ENCODE measurements at places on chromosomes 6 and 20.

- DNase-seq, result no peak
These were observed 41.3 kb upstream of the DDR1 start for GRCh38 chr6:30842754-30843610.

DNA sequence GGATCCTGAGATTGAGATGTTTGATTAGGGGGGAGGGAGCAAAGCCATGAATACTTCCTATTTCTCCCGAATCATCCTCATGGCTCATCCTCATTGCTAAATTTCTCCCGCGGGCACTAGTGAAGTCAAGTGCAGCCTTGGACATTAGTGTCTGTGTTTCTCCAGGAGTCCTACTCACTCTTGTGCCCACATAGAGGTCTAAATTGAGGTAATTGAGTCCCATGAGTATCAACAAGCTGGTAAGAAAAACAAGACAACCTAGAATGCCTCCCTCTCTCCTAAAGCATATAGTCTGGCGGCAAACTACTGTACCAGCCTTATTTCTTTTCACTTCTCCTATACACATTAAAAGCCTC, 420 bp downstream of the CENPQ start:
- no peak for DNase-seq

GRCh38 chr20:56032251-56032650, 26.9 kb upstream of the CBLN4 start:
- no peak for DNase-seq

- DNase-seq, result no peak
These were observed 2.1 kb downstream of the TFEB start for GRCh38 chr6:41733360-41733706.

DNA sequence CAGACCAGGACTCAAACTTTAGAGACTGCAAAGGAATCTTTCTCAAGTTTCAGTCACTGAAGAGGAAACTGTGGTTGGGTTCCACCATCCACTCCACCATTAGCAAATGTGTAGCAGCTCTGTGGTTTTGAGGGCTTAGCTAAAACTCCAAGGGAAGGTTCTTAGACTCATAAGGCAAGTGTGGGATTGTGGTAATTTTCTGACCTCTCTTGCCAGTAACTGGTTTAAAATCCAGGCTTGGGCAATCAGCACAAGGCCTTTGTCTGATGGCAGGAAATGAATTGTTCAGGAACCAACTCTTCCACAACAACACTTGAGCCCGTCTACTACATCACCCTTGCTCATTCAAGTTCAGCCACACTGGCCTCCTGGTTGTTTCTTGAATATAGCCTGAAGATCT, 68.6 kb upstream of the FBXL4 start:
- no peak for DNase-seq

DNA sequence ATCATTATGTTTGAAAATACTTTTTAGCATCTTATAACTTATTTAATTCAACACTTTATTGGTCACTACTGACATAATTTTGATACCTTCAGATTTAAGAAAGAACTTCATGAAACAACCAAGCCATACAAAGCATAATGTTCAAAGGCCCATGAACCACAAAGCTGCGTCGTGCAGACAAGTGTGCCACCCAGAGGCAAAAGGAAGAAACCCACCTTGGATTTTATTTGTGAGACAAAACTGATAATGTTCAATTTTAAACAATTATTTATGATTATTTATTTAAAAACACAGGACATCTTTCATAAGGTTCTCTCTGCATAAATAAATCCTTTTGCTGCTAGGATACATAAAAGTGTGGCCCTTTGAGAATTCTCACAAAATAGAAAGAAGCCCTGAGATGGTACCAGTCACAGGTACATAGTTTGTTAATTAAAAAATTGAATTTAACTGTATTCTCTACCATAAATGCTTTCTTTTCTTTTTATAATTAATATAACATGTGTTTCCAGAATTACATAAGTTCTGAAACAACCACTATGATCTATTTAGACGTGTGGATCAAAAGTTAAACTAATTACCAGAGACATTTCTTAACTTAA, 143.7 kb downstream of the RALGAPA2 start:
- no peak for DNase-seq

DNA sequence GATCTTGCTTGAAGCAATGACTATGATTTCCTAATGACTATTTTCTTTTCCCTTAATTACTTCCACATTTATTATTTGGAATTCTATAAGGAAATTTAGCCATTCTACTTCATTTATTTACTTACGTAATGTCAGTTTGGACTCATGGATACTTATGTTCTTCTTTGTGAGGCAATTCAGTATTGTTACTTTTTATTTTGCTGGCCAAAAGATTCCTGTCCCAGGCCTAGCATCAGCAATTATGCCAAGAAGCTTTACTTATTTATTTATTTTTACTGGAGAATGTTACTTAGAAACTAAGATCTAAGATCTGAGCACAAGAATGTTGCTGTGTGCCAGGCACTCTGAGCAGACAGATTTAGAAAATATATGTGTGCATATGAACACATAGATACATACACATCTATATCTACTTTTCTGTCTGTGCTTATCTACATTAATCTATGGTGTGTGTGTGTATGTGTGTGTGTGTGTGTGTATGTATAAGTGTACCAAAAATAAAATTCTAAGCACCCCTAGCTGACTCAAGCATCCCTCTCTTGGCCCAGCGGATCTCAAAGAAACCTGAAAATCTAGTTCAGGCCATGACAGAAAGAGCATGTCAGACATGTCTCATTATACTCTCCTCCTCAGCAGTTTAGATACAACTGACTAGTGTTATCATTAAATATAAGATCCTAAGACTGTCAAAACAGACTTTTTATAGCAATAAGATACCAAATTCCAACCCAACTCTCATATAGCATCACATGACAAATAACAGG, 640.0 kb upstream of the GJE1 start:
- no peak for DNase-seq

- no peak for DNase-seq
These were observed 145.9 kb upstream of the OLIG3 start for GRCh38 chr6:137640086-137640485.

GRCh38 chr20:7736336-7736735, 203.9 kb downstream of the HAO1 start:
- no peak for DNase-seq

- no peak for DNase-seq
These were observed 36.1 kb downstream of the BICRAL start for GRCh38 chr6:42817907-42818306.

- no peak for DNase-seq
These were observed 24.2 kb downstream of the MGME1 start for GRCh38 chr20:17992847-17993513.

GRCh38 chr6:34816635-34817301, 24.9 kb downstream of the BLTP3A start:
- DNase-seq, result no peak

DNA sequence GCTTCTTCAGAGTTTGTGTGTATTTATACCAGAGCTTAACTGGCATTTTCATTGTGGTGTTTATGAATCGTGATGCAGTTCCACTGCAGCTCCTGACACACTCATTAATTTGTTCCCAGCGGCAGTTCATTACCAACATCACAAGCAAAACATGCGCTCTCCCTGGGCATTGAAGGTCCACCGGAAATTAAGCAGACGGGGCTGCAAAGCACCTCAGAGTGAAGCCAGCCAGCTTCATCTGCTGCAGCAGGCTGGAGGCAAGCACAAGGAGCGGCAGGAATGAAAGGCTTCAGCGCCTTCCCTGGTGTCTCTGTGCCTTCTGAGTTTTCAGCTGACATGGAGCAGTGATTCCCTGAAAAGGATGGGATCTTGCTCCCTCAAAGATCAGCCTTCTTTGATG, 246.0 kb upstream of the SPTLC3 start:
- no peak for DNase-seq

GRCh38 chr20:53124075-53124551, 152.0 kb downstream of the TSHZ2 start:
- DNase-seq, result no peak

GRCh38 chr6:145836170-145836569, 21.6 kb upstream of the FBXO30 start:
- DNase-seq, result no peak

GRCh38 chr6:31576897-31577578, 1.7 kb downstream of the TNF start:
- no peak for DNase-seq

GRCh38 chr6:135941275-135942025, 89.9 kb downstream of the PDE7B start:
- no peak for DNase-seq

GRCh38 chr6:144767051-144767450, 481.9 kb downstream of the UTRN start:
- no peak for DNase-seq

GRCh38 chr20:35174458-35175216, 2.8 kb downstream of the PROCR start:
- no peak for DNase-seq

- DNase-seq, result no peak
These were observed 67.4 kb upstream of the HINT3 start for GRCh38 chr6:125888989-125889656.

- DNase-seq, result no peak
These were observed 280.6 kb downstream of the SLC35F1 start for GRCh38 chr6:118187568-118188164.

GRCh38 chr6:28747631-28748157, 176.1 kb downstream of the TRIM27 start:
- no peak for DNase-seq

DNA sequence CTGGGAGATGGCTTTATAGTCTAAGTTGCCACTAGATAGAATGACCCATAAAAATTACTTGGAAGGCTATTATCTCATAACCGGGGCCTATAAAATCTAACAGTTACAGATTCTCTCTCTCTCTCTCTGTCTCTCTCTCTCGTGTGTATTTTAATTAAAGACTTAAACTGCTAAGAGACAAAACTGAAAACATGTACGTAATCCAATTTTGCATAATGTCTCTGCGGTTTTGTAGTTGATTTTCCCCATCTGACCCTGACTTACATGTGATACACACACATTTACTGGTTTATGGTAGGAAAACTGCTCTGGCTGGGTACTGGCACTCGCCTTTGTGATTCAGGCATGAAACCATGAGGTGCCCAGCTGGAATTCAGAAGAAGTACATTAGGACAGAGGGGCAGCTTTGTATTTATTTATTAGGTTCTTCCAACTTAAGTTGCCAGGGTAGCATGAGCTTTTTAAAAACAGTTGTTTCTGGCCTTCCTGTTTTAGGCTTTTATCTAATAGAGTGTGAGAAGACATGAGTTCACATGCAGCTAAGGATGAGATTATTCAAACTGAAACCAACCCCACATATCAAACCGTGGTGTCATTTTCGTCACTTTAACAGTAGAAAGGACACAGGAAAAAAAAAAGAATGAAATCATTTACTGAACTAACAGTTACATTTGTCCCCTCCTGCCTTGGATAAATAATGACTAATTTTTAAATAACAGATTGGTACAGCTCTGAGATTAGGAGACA, 182.5 kb downstream of the GMPR start:
- DNase-seq, result peak; percentile 28

GRCh38 chr6:145420599-145420998, 314.7 kb downstream of the EPM2A start:
- DNase-seq, result no peak

DNA sequence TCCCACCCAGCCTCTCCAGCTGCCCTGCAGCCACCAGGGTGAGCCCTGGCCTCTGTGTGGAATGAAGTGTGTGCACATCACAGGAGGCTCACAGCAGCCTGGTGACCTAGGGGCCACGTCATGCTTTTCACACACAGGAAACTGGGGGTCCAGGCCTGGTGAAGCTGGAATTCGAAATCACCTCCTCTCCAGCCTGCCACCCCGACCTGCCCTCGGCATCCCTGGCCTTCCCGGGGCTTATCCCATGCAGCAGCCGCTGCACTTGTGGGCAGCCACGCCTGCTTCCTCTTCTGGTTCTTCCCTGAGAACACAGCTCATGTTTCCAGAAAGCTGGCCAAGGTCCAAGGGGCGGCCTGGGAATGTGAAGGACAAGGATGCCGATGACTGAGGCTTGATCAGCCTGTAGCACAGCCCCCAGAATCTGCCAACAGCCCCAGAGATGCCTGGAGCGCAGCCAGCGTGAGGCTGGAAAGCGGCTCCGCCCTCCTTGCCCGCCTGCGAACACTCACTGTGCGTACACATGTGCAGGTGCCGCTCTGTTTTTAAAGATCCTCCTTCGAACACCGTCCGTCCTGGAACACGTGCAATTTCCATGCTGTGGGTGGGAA, 4.2 kb upstream of the NTSR1 start:
- DNase-seq, result no peak

GRCh38 chr6:26354162-26354561, 10.8 kb upstream of the BTN3A2 start:
- DNase-seq, result no peak

GRCh38 chr6:35425284-35425683, 26.9 kb upstream of the FANCE start:
- no peak for DNase-seq

DNA sequence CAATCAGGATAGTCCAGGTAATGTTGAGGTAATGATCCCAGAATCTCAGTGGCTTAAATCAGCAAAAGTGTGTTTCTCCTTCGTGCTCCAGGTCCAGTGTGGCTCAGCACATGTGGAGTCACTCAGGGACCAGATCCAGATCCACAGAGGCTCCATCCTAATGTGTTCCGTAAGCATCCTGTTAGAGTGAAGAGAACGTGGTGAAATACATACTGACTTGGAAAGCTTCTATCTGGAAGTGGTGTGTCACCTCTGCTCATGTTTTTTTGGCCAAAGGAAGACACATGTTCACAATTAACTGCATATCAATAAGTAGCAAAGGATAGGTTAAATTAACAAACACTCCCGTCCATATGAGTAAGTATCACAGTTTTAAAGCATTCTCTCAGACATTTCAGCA, 26.8 kb upstream of the PREP start:
- DNase-seq, result no peak

DNA sequence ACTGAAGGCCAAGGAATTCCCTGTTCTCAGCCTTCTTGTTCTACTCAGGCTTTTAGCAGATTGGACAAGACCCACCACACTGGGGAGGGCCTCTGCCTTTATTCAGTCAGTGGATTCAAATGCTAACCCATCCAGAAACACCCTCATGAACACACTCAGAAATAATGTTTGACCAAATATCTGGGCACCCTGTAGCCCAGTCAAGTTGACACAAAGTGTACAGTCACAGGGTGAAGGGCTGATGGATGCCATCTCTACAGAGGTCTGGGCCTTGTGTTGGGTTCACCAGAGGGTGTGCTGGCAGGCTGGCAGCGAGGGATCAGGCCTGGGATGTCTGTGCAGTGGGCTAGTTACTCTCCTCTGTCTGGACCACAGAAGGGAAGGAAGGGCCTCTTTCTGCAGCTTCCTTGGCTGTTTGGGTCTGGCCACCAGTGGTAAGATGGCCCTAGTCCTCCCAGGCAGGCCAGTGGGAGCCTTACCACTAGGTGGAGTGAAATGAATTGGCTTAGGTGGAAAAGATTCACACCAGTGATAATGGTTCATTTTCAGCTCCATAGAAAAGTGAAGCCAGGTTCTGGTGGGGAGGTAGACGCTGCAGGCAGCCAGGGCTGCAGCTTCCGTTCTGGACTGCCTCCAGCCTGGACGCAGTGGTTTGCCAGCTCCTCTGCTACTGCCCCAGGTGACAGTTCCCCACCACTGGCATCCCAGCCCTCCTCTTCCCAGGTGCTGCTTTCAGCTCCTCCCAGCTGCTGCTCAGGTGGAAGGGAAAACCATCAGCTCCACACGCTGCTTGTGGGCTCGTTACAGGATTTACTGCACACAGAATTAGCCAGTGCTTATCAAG, 9.2 kb downstream of the TUBB2A start:
- DNase-seq, result no peak
